ENCODE measurements at places on chromosomes 1 and 21.

GRCh38 chr1:229258757-229259060 is 12.2 kb upstream of the RAB4A start:
- no peak for DNase-seq

DNA sequence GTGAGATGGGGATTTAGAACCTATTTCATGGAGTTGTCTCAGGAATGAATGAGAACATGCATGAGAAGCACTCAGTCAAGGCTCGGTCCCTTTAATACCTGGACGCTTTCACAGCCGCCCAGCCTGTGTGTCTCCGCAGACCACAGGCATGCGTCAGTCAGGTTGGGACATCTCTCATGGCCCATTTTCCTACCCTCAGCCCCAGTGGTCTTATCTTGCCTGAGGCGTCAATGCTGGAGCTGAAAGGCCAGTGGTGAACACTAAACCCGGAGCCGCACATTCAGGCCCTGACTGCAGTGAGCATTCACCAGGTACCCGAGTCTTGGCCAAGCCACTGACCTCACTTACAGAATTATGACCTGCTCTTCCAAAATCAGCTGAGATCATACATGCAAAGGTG is 263.2 kb upstream of the RAB4A start:
- DNase-seq = no peak

DNA sequence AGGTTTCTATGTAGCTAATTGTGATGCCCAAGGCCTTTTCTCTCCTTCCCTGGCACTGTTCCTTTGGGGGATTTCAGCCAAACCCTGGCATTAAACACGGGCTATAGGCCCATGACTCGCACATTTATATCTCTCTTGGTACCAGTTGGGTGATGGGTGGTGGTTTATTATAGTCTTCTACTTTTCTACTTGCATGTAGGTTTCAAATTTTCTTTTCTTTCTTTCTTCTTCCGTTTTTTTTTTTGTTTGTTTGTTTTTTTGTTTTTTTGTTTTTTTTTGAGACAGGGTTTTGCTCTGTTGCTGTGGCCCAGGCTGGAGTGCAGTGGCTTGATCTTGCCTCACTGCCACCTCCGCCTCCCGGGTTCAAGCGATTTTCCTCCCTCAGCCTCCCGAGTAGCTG is 1.1 kb downstream of the IL10RB start:
- no peak for DNase-seq

- no peak for DNase-seq
These were observed 20.6 kb upstream of the TBX15 start for GRCh38 chr1:119008483-119009311.

DNA sequence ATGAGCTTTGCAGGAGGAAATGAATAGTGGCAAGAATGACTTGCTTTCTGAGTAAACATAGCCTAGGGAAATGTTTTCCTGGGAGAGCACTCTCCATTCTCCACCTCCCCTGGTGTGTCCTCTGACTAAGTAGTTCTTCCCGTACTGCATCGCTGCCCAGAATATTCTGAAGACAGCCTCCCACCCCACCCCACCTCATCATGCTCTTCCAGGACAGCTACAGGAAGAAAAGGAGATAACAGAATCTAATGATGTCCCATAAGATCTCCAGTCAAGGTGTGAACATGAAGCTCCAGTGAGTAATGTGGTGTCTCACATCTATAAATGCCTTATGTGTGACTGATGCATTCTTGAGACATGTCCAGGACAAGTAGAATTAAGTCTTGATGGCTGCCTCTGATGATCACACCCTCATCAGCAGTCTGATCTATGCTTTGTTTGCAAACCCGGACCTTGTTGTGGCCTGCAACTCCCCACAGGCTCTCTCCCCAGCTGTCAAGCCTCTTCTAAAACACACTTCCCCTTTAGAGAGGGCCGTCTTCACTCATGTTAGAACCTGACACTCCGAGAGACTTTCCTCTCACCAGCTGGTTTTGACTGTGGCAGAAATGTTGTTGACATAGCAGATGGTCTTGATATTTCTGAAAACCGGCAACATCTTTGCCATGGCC is 183.0 kb downstream of the CYYR1 start:
- no peak for DNase-seq

DNA sequence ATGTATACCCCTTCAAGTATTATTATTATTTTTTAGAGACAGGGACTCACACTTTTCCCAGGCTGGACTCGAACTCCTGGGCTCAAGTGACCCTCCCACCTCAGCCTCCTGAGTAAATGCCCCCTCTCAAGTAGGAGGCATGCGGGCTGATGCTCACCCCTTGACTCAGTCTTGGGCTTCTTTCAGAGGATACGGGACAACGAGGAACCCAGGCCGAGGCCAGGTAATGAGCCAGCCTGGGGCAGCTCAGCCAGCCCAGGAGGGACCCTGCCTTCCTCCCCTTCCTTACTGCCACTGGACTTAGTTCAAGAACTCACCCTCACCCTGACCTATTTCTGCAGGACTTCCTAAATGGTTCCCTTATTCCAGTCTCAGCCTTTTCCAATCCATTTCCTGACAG is 198.0 kb upstream of the MAP1LC3C start:
- DNase-seq = no peak

DNA sequence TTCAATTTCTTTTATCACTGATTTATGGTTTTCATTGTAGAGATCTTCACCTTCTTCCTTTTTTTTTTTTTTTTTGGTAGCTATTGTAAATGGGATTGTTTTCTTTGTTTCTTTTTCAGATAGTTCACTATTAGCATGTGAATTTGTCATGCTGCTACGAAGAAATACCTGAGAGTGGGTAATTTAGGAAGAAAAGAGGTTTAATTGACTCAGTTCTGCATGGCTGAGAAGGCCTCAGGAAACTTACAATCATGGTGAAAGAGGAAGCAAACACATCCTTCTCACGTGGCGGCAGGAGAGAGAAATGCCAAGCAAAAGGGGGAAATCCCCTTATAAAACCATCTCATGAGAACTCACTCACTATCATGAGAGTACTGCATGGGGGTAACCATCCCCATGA is 66.4 kb downstream of the DAB1 start:
- DNase-seq = no peak

GRCh38 chr1:77975386-77975785 is 3.5 kb downstream of the FUBP1 start:
- no peak for DNase-seq

- no peak for DNase-seq
These were observed 50.9 kb downstream of the TARBP1 start for GRCh38 chr1:234427950-234428646.

- DNase-seq = no peak
These were observed 123.8 kb downstream of the PIK3R3 start for GRCh38 chr1:46008585-46008984.

- DNase-seq = no peak
These were observed 102.7 kb upstream of the PBX1 start for GRCh38 chr1:164456272-164456671.

- no peak for DNase-seq
These were observed 60.7 kb downstream of the MORN1 start for GRCh38 chr1:2330519-2331199.

DNA sequence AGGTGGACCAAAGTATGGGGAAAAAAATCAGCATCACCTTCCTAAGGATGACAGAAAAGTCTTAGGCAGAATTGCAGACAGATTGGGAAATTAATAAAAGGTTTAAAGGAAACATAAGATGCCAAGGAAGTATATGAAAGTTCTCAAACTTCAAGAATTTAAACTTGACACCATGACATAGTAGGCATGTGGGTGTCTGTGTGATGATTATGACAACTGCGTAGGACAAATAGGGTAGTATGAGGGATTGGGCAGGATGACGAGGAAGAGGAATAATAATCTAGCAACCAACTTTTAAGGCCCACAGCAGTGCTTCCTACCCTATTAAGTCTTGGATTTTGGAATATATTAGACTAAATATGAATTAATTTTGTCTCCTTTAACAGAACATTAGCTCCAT is 52.4 kb downstream of the HNRNPR start:
- DNase-seq = no peak

DNA sequence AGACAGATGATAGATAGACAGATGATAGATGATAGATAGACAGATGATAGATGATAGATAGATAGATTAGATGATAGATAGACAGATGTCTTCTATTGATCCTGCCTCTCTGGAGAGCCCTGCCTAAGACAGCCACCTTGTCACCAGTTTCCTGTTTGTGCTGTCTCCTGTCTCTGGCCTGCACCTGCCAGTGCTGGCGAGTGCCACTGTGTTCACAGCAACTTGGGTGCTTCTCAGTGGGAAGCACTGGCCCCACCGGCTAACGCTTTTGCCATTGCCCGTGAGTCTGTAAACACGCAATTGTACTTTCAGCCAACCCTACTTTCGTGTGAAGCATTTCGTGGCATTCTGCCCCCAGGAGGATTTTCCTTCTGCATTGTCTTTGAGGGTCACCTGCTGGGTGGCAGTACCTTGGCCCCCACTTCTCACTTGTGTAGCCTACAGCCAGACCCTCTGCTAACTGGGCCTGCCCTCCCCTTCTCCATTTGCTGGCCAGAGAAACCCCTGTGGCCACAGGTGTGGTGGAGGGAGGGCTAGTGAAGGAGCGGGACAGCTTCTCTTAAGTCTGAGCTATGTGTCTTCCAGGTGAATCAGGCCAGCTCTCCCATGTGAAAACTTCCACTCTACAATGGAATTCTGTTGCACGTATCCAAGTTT is 23.4 kb upstream of the PDE9A start:
- DNase-seq = no peak

DNA sequence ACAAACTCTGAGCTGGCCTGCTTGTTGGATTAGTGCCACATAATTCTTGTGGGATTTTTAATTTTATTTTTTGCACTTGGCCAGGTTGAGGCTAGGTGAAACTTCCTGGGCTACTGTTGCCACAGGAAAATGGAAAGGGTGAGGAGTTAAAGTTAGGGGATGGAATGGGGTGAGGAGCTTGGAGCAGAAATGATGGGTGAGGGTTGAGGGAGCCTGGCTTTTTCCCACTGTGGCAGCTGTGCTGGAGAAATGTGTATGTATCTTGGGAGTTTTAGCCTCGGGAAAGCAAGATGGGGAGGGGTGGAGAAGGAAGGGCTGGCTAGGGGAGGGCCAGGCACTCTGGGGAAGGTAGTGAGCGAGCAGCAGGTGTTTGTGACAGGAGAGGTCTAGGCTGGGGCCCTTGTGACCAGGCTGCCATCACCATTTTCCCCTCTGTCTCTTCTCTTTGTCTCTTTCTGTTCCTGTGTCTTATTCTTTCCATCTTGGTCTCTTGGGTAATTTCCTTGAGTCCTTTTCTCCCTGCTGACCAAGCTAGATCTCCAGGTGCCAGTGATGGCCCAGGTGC is 2.0 kb downstream of the ZNF687 start:
- DNase-seq = no peak

GRCh38 chr1:224333309-224333926 is 3.4 kb upstream of the NVL start:
- no peak for DNase-seq

DNA sequence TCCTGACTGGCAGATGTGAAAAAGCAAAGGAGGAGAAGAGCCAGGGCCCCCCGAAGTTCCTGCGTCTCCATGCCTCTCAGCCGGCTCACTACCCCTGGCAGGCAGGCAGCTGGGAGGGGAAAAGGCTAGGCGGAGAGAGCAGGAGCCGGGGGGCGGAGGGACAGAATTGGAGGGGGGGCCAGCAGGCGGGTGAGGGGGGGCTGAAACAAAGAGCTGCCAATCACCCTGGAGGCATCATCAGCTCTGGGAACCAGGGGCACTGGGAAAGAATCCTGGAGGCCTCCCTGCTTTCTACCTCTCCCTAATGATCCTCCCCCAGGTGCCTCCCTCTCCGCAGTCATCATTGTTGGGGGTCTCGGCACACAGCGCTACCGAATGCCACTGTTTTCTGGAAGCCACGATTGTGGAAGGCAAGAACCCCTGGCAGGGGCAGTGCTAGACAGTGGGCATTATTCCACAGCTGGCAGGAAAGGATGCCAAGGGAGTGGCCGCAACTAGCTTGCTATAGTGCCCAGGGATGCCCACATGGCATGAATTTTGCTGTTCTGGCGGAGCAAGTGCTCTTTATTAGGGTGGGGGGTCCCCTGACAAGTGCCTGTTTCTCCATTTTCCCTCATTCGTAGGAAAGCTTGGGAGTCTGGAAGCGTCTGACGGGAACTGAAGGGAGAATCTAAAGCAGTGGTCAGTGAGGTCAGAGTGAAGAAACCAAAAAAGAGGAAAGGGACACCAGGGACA is at the start of gene THBS3:
TSS of gene THBS3 (minus strand) at position 92 of the 735 bp plus-strand sequence. CDS start at position 71, 21 bp downstream.
- no peak for DNase-seq

- DNase-seq = no peak
These were observed 46.7 kb upstream of the SARS1 start for GRCh38 chr1:109167001-109167506.

DNA sequence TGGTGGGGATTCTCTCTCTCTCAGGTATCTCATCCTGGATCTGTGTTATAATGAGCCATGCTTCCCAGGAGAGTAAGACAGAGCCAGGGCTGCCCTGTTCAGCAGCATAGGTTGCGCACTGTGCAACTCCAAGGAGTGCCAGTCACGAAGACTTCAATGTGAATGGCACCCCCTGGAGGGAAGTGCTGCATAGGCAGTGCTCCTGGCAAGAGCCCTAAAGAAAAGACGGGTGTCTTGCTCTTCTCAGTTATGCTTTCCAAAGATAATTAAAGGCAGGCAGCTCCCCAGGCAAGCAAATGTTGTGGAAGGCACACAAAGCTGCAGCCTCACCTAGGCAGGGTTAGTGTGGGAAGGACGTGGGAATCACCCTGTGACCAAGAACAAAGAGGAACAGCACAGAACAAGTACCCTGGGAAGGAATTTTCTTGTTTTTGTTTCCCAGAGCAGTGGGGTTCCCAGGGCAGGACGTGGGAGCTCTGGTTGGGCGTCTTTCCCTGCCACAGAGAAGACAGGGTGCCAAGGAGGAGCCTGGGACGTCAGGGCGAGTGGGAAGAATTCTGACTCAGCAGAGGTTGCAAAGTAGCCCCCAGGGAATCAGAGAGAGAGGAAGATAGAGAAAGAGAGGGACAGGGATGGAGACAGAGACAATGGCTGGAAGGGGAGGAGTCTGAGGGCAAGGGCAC is 120.9 kb downstream of the KCNN3 start:
- no peak for DNase-seq

DNA sequence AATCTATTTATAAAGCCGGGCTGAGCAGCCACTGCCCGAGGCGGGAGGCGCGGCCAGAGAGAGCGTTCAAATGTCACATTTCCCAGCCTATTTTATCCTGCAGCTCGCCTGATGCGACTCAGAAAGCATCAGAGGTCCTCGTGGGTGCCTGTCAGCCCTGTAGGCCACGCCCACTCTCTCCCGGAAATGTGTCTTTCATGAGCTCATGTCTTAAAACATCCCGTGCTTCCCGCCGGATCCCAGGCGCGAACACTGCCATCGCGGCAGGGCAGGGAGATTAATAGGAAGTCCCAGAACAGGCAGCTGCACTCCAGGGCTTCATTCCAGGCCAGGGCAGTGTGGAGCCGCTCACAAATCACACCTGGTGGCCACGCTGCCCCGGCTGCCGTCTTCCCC is 117.5 kb downstream of the PRDM16 start:
- no peak for DNase-seq

DNA sequence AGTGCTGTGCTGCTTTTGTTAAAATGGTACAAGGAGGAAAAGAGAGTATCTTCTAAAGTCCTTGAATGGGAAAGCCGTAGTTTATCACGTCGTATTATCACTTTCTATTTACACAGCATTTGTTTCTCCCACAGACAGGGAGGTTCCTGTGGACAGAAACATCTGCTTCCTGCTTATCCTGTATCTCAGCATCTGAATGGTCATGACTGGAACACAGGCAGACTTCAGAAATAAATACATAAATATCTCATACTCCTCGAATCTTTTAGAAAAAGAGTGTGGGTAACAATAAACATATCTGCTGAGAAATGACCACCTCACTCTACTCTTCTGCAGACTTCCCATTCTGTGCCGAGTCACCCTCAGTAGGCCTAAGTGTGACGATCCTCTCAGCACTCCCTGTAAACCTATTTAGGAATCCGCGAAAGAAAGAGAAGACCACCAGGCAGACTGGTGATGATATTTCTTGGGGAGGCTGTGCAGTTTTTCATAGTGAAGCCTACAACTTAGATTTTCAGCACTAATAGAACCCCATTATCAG is 393.5 kb downstream of the SMYD3 start:
- DNase-seq = no peak

Data from activated CD8-positive, alpha-beta memory T cell treated with anti-CD3 and anti-CD28 coated beads for 4 hours (primary cell).